ENCODE measurements at places on chromosomes 6 and 20.

DNA sequence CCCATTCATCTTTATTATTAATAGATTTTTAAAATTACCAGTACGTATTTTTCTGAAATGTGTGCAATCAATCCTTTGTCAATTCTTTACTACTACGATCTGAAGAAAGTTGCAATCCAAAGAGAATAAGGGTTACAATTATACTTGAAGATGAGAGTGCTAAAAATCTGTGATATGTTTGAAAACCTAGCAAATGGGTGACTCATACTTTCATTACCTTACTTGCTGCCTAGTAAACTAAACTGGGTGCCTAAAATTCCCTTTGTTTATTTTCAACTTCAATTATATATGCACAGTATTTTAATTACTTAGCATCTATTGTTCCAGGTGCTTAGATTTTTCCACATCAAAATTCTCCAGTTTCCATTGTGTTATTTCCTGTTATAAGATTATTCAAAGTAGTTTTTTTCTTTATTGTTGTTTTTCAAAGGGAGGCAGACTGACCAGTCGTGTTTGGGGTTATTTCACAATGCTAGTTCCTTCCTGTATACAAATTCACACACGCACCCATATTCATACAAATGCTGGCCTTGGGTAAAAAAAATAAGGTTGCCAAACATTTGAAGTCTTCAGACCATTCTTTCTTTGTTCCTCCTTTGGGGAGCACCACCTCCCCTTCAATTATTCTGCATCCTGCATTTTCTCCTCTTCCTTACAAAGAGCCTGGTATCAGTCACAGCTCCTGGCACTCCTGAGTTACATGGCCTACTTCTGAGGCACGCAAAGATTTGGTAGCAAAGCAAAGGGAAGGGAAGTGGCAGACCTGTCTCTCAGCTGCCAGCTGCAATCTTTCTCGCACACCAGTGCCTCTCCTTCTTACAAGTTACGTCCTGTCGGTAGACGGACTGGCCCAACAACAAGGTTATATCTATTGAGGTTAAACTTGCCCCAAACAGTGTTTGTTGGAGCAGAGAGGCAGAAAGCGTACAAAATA lies 16.2 kb upstream of the FAM135A start:
- DNase-seq, result no peak

- no peak for DNase-seq
These were observed 1.9 kb downstream of the SDC4 start for GRCh38 chr20:45346291-45346718.

DNA sequence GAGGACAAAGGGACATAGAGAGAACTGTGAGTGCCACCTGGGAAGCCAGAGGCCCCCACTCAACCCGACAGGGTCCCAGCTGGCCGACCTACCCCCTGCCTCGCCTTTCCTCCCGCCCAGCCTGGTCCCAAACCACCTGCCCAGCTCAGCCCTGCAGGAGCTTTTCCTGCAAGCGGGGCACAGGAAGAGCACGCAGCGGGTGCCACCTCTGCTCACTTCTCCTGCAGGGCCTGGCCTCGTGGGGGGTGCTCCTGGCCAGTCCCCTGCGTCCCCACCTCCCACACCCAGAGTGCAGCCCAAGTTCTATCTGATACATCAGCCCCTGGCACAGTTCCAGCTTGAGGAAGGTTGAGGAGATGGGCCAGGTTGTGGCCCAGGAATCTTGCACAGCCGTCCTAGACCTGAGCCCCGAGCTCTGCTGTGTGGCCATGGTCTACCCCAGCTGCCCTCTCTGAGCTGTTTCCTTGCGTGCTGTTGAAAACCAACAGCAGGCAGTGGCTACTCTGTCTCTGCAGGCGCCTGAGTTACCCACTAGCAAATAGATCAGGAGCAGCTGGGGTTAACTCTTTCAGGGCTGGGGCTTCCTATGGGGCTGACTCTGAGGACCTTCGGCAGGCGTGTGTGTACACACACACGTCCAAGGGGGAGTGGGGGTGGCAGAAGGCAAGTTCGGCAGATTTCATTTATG lies 1.7 kb downstream of the NECAB3 start:
- DNase-seq, result no peak

GRCh38 chr6:79070206-79070825 lies 7.7 kb downstream of the PHIP start:
- DNase-seq, result no peak

GRCh38 chr20:62631336-62632308 lies 10.7 kb upstream of the SLCO4A1 start:
- no peak for DNase-seq
